ENCODE measurements at places on chromosomes 6 and 20.

DNA sequence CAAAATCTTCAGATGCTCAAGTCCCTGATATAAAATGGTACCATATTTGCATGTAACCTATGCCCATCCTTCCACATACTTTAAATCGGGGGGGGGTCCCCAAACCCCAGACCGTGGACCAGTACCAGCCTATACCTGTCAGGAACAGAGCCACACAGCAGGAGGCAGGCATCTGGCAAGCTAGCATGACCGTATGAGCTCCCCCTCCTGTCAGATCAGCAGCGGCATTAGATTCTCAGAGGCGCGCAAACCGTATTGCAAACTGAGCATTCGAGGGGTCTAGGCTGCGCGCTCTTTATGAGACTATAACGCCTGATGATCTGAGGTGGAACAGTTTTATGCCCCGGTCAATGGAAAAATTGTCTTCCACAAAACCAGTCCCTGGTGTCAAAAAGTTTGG, 30.7 kb downstream of the FGD2 start:
- no peak for DNase-seq

GRCh38 chr6:36297511-36297910, 27.7 kb downstream of the PNPLA1 start:
- no peak for DNase-seq

DNA sequence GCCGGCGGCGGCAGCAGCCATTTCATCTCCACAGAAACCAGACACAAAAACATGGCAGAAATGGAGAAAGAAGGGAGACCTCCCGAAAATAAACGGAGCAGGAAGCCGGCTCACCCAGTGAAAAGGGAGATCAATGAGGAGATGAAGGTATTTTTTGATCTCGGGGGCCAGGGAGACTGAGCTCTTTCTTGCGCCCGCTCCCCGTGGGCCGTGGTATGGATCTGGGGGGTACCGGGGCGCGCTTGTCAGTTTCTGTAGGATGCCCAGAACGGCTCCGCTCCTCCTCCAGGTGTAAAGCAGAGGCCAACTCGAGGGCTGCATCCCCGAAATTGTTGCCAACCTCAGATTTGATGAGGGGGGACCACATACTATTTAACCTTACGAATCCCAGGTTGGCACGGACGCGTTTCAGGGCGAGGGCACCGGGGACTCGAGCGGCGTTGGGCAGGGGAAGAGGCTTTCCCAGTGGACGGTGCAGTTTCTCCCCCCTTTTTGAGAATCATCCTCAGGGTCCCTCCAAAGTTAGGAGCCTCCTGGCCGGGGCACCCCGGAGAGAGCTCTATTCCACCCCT, 735 bp downstream of the SOBP start:
- DNase-seq = no peak

DNA sequence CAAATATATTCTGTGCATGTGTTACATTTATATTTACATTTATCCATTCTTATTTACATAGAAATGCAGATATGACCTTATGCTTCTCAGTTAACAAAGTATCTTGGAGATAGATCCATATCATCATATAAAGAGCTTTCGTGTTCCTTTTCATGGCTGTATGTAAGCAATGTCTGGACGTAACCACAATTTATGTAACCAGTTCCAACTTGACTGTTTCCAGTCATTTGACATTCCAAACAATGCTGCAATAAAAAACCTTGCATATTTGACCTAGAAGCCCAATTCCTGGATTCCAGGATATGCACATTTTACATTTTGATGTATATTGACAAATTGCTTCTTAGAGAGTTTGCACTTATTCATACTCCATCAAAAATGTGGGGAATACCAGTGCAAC, 113.7 kb upstream of the F13A1 start:
- no peak for DNase-seq

DNA sequence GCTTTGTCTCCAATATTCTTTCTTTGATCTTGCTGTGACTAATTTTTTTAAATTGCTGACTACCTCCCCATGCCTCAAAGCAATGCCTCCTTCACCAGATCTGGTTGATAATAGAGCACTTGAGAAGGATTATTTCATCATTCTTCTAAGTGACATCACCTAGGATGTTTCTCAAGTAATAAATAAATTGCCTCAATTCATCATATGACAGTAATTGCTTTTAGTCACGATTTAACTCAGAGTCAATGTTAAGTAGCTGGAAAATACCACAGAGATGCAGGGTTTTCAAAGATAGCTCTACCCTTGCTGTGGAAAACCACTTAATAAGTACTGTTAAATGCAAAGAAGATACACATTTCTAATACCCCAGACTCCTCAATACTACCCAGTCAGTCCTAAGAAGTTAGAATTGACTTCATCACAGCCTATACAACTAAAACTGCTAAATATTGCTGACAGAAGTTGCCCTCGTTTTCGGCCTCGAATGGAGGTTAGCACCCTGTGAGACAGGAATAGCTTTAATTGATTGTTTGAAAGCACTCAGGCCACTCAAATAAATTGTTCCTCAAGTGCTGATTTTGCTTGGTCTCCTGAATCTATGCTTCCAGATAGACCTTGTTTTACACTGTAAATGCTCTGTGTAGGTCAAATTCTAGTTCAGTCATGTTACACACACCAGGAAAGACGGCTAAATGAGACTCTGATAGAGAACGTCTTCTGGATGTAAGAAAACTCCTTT, 640.6 kb upstream of the CHD6 start:
- no peak for DNase-seq

- no peak for DNase-seq
Measured at GRCh38 chr20:46365487-46366220, 40.8 kb downstream of the ELMO2 start.

Data from NCI-H2107 (cell line).